CD4-positive, alpha-beta T cell treated with Interferon alpha-2 for 1 hour (primary cell): ENCODE measurements at places on chromosomes 12 and 14.
A peak's percentile ranks its signal among the peaks of the same experiment; 100 is the strongest.

DNA sequence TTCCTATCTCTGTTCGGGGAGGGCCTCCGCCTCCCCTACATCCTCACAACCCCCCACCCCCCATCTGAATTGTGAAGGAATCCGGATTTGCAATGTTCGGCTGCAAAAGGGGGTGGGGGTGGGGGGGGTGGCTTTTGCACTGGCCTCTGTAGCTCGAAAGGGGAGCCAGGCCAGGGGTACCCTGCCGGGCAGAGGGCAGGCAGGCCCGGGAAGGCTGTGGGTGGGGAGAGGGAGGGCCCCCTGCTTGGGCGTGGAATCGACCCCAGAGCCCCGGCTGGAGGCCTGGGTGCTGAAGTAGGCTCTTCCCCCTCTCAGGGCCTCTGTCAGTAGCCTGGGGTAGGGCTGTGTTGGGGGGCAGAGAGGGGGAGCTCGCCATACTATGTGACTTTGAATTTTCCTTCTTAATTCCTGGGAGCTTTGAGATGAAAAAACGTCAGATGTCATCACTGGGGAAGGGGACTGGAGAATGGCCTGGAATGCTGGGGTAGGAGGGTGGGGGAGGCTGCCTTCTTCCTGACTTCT, 1.1 kb downstream of the LRP1 start:
- no peak for DNase-seq

DNA sequence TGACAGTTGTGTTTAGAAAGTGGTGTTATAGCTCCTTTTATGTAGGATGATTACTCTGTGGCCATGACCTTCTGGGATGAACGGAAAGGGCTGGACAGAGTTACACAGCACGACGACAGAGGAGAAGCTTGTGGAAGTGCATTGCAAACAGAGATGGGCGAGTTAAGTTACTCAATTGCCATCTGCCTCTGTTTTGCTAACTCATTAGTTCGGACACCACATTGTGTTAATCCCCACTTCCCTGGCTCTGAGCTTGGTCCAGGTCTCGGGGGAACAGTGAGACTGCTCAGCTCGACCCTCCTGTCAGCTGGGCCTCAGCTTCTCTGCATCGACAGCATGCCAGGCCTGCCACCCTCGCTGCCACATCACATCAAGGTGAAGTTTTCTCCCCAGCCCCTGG, 408.0 kb downstream of the ZFP36L1 start:
- DNase-seq = no peak

GRCh38 chr14:70027785-70028428, 148.7 kb downstream of the SMOC1 start:
- peak; percentile 30 for DNase-seq

DNA sequence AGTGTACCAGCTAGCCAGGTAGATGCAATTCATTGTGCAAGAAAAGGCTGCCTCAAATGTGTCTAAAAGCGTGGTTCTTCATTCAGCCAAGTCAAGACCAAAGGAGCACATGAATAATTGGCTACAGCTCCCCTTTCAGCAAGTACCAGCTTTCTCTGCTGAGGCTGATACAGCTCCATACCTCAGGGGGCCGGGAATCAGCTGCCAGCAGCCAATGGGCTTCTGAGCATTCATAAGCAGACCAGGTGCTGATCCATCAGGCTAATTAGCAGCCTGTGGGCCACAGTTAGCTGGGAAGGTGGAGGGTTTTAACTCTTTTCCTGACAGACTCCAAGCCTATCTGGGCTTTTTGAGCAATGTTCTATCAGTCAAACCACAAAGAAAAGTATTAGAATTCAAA, 264.7 kb downstream of the APAF1 start:
- DNase-seq = no peak

DNA sequence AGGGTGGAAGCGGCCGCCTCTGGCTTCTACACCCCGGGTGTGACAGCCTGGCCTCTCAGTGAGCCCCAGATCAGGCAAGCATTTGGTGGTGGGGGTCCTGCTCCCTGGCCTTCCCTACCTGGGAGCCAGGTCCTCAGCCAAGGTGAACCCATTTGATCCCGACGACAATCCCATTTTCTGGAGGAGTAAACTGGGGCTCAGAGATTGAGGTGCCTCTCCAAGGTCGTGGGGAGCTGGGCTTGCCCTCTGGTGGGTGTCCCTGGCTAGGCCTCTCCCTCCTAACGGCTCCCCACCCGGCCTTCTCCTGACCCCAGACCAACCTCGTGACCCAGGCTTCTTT, 2.7 kb upstream of the EXOC3L4 start:
- no peak for DNase-seq
